Suppressor macrophage treated with lipopolysaccharide for 4 hours (primary cell): ENCODE measurements at places on chromosomes 5 and 9.

DNA sequence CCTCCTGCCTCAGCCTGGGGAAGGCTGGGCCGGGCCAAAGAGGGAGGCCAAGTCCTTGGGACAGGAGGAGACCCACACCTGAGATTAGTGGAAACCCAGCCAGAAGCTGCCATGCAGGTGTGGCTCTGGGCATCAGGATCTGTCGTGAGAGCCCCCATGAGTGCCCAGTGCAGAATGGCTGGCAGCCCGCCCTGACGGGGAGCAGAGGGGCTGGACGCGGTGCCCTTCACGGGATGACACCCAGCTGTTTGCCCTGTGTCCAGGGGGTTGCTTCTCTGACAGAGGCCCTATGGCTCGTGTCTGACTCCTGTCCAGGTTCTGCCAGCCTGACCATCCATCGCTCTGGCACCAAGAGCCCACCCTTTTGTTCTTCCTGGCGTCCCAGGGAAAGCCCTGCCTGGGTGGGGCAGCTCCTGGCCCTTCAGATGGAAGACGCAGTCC, 8.5 kb downstream of the DIPK1B start:
- no peak for DNase-seq

DNA sequence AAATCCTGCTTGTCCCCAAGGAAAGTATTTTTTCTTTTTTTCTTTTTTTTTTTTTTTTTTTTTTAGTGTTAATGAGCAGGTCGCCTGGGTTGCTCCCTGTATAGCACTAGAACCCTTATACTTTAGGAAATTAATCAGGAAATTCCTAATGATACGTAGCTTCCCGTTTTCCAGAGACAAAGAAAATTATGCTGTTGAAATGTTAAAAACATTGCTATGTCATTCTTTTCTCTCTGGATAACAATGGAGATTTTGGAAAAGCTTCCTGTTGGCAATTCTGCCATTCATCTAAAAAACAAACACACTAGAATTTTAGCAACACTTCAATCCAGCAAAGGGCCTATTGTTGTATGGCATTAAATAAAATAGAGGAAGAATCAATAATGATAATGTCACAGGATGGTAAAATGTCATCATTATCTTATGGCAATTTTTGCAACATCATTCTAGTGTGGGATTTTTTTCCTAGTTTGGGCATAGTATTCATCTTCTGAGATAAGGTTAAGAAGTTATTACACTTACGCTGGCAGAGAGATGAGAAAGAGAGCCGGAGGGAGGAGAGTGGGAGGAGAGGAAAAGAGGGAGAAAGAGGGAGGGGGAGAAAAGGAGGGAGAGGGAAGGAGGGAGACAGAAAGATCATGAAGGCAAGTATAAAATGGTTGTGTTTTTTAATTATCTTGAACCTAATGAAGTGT, 315.8 kb upstream of the PDE4D start:
- DNase-seq, result peak; percentile 44

DNA sequence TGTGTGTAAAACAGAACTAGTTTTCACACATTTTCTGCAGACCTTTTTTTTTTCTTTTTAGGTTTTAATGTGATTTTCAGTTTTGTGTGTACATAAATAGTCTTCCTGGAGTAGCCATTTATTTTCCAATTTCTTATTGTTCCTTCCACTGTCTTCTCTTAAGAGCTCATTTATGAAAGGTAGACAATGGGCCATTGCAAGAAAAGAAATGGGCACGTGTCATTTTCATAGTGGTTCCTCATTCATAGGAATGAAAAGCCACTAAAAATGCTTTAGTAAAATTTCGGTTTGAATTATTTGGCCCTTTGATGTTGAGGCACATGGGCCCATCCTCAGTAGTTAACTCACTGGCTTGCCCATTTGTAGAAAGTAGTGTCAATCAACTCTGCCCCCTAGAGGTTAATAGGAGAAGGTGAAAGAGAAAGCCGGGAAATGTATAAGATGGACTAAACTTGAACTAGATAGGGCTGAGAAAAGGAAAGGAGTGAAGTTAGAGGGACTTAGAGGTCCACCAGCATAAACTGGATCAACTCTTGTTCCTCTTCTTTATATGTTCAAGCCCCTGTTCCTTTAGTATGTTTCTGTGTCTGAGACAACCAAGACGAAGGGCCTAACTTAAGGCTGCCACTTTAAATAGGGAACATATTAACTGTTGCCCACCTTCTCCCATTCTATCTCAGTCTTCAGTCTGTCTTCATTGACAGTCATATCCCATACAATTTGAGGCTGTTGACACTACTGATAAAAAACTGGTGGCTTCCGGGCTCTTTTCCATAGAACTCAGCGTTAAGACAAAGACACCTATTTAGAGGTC, 72.6 kb downstream of the SMARCA2 start:
- DNase-seq, result peak; percentile 71

- DNase-seq, result no peak
Measured at GRCh38 chr9:13439685-13440476, 160.4 kb upstream of the MPDZ start.

DNA sequence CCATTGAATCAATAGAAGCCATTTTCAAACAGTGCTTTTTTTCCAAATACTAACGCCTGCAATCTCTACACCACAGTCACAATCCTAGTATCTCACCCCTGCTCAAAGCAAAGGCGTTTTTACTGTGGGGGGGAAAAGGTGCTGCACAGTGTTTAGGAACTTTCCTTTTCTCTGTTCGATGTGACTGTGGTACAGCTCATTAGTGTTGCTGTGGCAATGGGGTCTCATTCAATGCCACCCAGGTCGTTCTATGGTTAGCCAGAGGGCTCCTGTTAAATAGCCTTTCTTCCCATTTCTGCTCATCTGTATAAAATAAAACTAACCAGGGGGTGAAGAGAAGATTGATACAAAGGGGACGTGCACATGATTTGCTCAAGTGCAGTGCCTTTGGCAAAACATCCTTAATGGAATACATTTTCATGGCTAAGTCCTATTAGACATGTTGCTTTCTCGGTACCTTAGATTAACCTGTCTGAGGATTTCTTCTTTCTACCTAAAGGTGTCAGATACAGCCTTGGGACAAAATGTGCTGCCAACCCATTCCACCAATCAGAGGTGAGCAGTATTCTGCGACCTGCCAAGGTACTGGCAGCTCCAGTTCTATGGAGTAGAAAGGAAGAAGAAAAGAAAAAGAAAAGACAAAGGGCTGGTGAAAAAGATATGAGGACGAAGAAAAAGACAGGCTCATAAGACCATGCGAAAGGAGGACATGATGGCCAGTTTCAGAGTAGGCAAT, 651.4 kb upstream of the DMAC1 start:
- no peak for DNase-seq

DNA sequence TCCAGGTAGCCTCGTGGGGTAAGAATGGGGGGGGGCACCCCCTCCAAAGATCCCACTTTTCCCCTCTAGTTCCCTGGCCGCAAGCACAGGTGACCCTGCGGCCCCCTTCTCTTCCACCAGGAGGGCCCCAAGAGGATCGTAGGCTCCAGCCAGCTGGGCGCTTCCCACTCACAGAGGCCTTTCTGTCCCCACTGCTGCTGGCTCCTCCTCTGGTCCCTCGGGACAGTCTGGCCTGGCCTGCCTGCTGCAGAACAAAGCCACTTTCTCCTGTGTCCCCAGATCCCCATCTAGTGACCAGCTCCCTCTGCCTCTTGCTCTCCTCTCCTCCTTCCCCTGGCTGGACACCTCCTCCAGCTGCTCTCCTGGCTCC, 534 bp upstream of the SAPCD2 start:
- DNase-seq, result no peak

- no peak for DNase-seq
Measured at GRCh38 chr9:22718653-22719052, 272.0 kb downstream of the DMRTA1 start.

DNA sequence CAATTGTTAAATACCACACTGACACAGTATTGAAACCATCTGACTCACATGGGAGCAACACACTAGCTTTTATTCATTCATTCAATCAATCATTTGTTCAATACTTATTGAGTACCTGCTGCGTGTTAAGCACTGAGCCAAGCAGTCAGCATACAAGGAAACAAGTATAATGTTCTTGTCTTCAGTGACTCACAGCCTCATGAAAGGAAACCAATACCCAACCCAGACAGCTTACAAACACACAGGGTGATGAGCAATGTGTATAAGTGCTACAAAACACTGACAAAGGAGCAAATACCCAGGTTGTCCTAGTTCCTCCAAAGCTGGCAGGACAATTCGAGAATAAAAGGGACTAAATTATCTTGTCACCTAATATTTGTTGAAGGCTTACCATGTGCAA, 67.6 kb upstream of the RASEF start:
- no peak for DNase-seq

GRCh38 chr5:16933337-16933736, 2.8 kb downstream of the MYO10 start:
- no peak for DNase-seq

DNA sequence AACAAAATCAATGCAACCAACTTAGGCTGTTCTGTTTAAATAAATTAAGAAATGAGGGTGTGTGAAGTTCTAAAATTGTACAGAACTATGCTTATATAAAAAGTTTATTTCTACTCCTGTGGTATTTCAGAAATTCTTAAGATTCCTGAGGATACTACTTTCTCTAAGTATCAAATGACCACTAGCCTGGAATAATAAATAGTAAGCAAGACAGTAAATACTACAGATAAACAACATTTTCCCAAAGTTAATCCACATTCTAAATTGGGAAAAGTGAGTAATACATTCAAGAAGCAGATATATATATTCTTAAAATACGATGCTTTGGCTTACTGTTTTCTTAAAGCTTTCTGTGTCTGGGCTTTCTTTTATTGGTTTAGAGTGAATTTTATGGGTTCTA, 29.5 kb downstream of the CCNH start:
- DNase-seq, result no peak

DNA sequence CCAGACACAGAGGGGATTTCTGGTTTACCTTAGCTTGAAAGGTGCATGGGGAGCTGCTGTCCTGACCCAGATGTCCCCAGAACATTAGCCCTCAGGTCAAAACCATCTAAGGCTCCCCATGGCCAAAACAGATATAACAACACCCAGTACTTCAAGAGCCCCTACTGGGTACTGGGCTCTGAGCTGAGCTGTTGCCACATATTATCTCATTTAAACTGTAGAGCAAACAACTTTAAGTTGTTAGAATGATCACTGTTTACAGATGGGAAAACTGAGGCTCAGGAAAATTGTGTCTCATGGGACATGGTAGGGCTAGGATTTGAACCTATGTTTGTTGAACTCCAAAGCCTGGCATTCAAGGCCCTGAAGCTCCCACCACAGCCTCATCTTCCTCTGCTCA, 20.6 kb upstream of the SLC25A51 start:
- no peak for DNase-seq

GRCh38 chr5:79471556-79471955, 42.4 kb downstream of the HOMER1 start:
- no peak for DNase-seq

DNA sequence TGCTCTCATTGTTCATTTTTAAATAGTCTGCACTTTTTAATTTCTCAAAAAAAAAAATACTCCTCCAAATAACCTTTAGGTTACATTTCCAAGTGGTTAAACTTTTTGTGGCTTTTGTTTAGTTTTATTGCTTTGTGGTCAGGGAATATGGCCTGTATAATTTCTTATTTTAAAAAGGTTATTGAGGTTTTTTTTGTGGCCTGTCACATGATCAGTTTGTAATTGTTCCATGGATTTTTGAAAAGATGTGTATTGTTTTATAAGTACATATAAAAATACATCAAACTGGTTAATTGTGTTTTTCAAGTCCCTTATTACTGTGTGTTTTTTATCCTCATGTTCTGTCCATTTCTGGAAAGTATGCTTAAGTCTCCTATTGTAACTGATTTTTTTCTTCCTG, 64.0 kb downstream of the ZNF618 start:
- no peak for DNase-seq

GRCh38 chr5:76180814-76181805, 97.9 kb downstream of the SV2C start:
- DNase-seq, result peak; percentile 82

GRCh38 chr9:33435821-33436277, 11.5 kb downstream of the AQP3 start:
- DNase-seq, result no peak

DNA sequence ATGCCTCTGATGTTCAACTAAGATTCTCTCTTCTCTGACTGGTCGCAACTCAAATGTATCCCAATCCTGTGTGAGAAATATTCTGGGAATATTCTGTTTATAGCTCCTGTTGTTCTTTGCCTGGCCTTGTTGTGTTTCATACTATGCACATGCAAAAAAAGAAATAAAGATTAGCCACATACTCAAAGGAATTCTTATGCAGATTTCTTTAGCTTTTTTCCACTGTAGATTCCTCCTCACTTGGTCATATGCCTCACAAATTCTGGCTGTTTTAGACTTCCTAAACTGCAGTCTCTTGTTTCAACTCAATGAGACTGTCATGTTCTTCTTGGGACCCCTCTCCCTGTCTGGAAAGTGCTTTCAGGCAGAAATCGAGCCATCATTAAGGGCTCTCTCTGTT, 217.5 kb upstream of the SH3GL2 start:
- no peak for DNase-seq

DNA sequence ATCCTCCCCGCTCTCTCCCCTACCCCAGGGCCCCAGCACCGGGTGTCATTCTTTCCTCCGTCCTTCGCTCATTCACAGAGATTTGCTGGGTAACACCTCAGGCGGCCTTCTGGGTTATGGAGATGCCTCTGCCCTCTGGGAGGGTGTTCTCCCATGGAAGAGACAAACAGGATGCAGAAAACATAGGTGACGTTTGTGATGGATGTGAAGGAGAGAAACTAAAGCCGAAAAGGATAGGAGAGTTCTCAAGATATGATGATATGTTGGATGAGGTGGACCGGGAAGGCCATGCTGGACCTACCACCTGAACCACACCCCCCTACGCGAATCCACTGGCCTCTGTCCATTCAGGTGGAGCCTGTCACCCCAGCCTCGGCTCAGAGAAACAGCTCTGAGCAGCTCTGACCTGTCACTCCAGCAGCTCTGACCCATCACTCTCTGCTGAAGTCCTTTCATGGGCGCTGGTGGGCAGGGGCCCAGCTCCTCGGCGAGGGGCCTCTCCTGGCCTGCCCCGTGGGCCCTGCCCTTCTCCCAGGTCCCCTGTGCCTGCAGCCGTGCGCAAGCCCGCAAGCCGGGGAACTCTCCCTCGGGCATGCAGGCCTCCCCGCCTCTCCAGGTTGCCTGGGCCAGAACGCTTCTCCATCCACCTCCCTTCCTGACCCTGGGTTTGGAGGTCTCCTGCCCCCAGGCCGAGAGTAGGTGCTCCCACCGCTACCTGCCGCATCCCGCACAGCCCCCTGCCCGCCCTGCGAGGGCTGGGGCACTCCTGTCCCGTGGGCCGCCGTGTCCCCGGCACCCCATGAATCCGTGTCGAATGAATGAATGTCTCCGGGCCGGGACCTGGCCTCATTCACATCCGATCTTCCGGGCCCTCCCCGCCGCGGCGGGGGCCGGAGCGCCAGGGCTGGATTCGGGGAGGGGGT, 717 bp upstream of the NCS1 start:
- DNase-seq, result no peak
